ENCODE measurements at places on chromosomes 2 and 18. TPM values are rescaled to one million over a fixed set of nuclear protein-coding genes. Genes with fewer than 3 reads are reported as not detected.

The SNORC gene
- not detected for total RNA-seq

DNA sequence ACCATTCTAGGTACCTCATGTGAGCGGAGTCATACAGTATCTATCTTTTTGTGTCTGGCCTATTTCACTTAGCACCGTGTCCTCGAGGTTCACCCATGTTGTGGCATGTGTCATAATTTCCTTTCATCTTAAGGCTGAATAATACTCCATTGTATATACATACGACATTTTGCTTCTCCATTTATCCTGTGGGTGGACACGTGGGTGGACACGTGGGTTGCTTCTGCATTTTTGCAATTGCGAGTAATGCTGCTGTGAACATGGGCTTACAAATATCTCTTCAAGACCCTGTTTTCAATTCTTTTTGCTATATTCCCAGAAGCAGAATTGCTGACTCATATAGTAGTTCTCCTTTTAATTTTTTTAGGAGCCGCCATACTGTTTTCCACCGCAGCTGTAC lies 243.6 kb upstream of the EPAS1 start:
- no peak overlapping the region for H3K4me3 ChIP-seq
- DNase-seq, result no peak
- H3K36me3 ChIP-seq, result no peaks in the 10 kb centered on the region

The KLHL30 gene
- 0.25 TPM for total RNA-seq

The NEUROD1 gene
- total RNA-seq, result not detected

GRCh38 chr2:69471793-69472192 lies 34.6 kb upstream of the NFU1 start:
- peaks cover 4% of the 10 kb centered on the region for H3K4me1 ChIP-seq
- no peak overlapping the region for H3K4me3 ChIP-seq
- no peak for DNase-seq
- H3K27me3 ChIP-seq, result no peaks in the 10 kb centered on the region
- H3K27ac ChIP-seq, result no peak overlapping the region
- no peaks in the 10 kb centered on the region for H3K36me3 ChIP-seq

The RESP18 gene
- not detected for total RNA-seq

GRCh38 chr2:233338812-233339368 lies 15.4 kb upstream of the DGKD start:
- H3K27ac ChIP-seq, result no peak overlapping the region
- H3K27me3 ChIP-seq, result no peaks in the 10 kb centered on the region
- no peaks in the 10 kb centered on the region for H3K4me1 ChIP-seq
- no peak for DNase-seq

Data from vagina (tissue), 2 donors.